Daoy (cell line): ENCODE measurements at places on chromosomes 5 and 9. TPM values are rescaled to one million over a fixed set of nuclear protein-coding genes. Genes with fewer than 3 reads are reported as not detected.

Gene NDUFB6
- 185 and 206 TPM in 2 replicates for total RNA-seq

- DNase-seq: no peak
These were observed 6.3 kb upstream of the HAPLN1 start for GRCh38 chr5:83726912-83727311.

GRCh38 chr5:140364472-140364765 lies 4.4 kb downstream of the SLC4A9 start:
- no peak for DNase-seq

Gene NR5A1
- not detected in 2 replicates for total RNA-seq

DNA sequence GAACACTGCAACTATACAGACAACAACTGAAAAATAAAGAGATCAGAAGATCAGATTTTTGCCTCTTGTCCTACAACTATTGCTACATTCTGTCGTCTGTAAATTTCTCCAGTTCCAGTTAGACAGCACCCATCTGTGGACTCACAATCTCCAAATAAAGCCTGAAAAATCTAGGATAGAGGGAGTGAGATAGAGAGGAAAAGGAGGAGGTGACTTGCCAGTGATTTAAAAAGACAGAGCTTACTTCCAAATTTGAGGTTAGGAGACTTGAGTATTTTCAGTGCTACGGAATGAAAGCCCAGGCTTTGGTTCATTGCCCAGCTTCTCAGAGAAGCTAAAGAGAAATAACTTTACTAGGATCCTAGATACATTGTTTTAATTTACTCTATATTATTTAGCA lies 63.6 kb downstream of the PTCD2 start:
- DNase-seq: no peak

DNA sequence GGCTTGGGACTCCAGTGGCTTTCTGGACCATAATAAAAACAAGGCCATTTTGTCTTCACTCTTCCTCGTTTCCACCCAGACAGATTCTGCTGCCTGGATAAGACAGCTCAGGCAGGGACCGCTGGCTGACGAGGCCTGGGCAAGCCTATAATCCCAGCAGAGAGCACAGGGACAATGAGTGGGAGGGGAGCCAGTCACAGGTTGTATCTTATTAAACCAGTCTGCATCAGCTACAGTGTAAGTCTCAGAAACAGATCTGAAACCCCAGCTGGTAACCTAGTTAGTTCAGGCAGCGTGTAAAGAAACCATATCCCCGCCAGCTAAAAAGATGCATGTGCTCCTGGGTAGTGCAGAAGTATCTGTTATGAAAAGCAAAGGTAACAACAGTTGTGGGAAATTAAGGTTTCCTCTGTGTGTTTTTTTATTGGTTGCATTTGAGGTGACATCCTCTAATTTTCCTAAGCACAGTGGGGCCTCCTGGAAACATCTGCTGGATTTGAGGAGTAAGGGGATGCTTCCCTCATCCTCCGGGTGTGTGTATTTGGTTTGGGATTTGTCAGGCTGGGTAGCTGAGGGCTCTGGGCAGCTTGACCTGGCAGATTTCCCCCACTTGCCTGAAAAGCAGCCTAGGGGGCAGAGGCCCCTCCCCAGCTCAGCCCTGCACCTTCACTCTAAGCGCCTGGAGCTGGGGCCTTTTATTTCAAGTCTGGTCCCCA lies 15.2 kb upstream of the TAL2 start:
- DNase-seq: no peak

Gene ANKRD34B
- total RNA-seq: 0.06 TPM in 1 of 2 replicates, not detected in the other

Gene GGTA1
- total RNA-seq: not detected in 2 replicates

DNA sequence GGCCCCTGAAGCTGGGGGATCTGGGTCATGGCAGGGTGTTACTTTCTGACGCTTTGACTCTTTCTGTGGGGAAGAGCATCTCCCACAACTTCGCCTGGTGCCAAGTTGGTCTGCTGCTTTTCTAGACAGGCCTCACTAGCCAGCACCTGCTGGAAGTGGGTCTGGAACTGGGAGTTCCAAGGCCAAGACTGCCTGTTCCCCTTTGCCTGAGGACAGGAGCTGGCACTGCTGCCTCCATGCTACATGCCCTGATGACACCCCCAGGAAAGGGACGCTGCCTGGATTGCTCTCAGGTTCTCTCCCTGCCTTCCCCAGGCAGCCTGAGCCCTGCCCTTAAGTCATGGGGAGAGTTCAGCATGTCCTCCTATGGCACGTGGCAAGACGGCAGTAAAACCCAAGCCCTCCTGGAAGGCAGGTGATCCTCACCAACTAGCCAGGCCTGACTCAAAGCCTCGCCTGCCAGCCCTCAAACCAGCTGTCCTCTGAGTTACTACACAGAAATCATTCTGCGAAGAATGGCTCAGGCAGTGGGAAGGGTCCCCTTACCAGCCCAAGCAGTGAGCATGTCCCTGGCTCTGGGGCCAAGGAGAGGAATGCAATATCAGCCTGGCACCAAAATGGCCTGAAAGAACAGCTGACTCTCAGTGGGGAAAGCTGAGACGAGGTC lies 35.8 kb downstream of the SEC61B start:
- no peak for DNase-seq
